ENCODE measurements at places on chromosomes 3 and 15.

DNA sequence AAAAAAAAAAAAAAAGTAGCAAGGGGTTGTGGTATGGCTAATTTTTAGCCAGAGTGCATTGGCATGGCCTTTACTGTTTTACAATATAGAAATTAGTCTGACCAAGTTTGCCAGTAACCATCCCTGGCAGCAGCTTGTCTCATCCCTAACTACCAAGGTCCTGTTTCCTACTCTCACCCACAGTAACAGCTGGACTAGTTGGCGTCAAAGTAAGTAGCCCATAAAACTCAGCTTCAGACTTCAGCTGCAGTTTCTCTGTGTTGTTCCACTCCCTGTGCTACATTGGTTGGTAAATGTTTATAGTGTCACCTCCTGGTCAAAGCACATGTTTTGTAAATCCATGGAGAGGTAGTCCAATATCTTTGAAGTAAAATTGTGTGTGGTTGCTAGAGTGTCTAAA lies 691.3 kb downstream of the ZPLD1 start:
- DNase-seq = no peak

- no peak for DNase-seq
Observed at GRCh38 chr3:56144805-56145204, 323.5 kb downstream of the ERC2 start.

- no peak for DNase-seq
Observed at GRCh38 chr3:134772011-134772410, 23.0 kb upstream of the EPHB1 start.

DNA sequence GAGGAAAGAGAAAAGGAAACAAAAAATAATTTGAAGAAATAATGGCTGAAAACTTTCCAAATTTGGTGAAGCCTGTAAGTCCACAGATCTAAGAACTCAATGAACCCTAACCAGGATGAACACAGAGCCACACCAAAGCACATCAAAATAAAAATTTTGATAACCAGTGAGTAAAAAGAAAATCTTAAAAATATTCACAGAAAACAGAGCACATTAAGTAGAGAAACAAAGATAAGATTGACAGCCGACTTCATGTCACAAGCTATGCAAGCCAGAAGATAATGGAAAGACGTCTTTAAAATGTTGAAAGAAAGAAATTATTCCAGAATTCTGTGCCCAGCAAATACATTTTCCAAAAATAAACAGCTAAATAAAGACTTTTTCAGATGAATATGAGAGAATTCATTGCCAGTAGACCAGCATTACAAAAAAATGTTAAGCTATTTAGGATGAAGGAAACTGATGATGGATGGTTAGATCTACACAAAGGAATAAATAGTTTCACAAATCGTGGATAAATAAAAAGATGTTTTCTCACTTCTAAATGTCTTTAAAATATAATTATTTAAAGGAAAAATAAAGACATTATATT lies 140.2 kb upstream of the SKOR1 start:
- DNase-seq = no peak

DNA sequence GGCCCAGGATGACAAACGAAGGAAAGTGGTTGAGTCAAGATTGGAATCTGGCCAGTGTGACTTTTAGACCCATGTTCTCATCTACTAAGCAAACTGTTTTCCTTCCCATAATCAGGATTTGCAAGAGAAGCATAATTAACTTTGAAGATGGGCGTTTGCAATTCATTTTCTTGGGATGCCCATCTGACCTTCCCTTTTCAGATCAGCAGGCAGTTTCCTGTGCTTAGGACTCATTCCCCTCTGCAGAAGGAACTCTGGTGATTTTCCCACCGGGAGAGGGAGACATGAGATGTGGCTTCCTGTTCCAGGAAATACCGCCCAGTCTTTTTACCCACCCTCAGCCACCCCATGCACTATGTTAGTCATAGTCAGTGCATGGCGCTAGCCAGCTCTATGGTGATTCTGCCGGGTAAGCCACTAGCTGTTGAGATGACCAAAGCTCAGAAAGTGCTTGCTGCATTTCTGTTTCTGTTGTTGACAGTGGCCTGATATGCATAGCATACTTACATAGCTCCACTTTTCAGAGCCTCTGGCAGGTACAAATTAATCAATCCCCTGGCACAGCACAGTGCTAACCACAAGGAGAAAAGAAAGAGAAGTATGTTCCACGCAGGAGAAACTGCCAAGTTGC lies 129.4 kb downstream of the VGLL4 start:
- DNase-seq = no peak

DNA sequence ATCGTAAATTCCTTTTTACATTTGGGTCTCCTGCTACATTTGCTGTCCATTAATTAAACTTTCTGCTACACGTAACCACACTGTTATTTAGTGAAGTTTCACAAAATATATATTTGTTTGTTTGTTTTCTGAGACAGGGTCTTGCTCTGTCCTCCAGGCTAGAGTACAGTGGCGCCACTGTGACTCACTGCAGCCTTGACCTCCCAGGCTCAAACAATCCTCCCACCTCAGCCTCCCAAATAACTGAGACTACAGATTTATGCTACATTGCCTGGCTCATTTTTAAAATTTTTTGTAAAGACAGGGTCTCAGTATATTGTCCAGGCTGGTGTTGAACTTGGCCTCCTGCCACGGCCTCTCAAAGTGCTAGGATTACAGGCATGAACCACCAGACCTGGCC lies 20.5 kb downstream of the TOPBP1 start:
- no peak for DNase-seq

- DNase-seq = no peak
Observed at GRCh38 chr3:175018946-175019727, 160.0 kb downstream of the NAALADL2 start.

- no peak for DNase-seq
Observed at GRCh38 chr3:13507570-13508339, 27.6 kb downstream of the HDAC11 start.

GRCh38 chr3:153338487-153338886 lies 176.5 kb downstream of the RAP2B start:
- no peak for DNase-seq

DNA sequence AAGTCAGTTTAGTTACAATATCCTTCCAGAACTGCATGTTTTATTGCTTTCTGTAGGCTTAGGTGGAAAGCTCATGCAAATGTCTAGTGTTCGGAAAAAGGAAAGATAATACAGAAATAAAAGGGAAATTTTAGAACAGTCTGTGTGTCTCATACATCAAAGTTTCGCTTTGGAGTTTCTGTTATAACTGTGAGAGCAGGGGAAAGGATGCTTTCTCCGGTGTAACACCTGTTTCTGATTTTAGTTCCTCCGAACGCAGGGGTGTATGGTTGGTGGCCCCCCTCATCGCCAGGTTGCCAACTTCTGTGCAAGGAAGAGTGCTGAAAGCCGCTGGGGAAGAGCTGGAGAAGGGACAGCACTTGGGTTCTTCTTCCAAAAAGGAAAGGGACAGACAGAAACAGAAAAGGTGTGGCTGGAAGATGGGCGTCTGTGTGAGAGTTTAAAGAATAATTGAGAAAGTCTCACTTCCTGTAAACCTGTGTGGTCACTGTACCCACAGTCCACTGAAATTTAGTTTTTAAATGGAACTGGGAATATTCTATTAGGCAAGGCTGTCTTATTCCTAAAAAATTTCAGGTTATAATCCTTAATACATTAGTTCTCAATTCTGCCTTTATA lies 6.7 kb downstream of the P2RY12 start:
- DNase-seq = no peak

DNA sequence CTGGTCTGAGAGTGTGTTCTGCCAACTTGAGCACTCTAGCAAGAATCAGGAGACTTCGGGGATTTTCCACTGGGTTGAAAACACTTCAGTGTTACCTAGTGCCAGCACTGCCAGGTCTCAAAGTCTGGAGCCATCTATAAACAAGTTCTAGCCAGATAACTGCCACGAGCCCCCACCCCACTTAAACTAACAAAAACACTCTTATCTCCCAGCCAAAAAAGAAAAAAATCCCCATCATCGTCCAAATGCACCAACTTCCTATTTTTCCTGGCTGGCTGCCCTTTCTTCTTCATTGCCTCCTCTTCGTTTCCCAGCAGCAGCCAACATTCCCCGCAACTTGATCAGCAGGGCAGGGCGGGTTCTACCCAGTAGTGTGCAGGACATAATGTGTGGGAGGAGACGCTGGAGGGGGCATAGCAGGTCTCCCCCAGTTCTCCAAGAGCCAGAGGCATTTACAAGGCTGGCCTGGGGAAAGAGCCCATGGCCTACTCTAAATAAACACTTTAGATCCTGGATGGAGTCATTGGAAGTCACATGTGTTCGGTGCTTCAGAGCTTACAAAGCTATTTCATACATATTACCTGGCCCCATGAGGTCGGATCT lies 29.5 kb downstream of the C2CD4B start:
- DNase-seq = no peak

DNA sequence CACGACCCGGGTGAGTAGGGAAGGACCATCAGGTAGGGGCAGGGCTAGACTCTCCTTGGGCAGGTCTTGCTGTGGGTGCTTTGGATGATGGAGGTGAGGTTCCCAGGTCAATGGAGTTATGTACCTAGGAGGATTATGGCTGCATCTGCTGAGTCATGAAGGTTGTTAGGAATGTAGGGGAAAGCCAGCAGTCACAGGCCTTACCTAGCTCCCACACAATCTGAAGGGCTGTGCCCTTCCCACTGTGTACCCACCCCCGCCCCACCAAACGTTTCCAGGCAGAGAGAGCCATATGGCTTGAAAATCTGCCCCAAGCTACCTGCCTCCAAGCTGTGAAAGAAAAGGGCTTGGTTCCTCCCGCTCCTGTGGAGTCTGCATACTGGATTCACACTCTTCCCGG lies 573.4 kb upstream of the DPPA4 start:
- DNase-seq = no peak

DNA sequence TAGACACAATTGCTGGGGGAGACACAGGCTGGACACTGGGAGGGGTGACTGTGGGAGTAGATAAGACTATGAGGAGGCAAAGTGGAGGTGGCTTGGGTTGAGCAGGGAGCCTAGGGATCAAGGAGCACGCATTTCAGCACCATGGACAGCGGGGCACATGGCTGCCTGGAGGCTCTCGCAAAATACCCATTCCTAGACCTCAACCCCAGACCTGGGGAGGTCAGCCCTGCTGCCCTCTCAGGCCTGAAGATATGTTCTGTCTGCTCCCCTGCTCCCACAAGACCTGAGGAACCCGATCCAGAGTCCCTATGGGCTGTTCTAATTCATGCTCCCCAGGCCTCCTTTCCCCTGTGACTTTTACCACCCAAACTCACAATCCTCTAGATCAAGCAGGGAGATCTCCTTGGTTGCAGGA lies 16.0 kb upstream of the CPEB1 start:
- DNase-seq = no peak

- no peak for DNase-seq
Observed at GRCh38 chr3:32278714-32279113, 40.2 kb downstream of the CMTM8 start.

- no peak for DNase-seq
Observed at GRCh38 chr3:64038253-64038767, 15.0 kb upstream of the PSMD6 start.

- DNase-seq = no peak
Observed at GRCh38 chr3:134030379-134031347, 938 bp upstream of the SLCO2A1 start.

GRCh38 chr3:48194446-48195071 lies 6.3 kb upstream of the CDC25A start:
- peak; percentile 63 for DNase-seq

DNA sequence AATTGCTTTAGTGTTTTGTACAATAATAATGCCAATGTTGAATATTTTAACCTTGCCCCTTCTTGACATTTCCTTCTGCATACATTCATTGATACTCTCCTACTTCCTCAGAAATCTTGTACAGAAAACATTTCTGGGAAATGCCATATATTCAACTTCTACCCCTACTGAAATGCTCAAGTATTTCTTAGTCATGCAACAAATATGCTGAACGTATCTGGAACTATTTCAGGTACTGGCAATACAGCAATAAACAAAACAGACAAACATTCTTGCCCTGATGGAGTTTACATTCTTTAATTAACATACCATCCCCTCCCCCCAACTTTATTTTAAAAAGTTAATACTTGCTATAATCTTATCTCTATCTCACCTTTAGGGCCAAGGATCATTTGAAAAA lies 147.2 kb downstream of the STAG1 start:
- no peak for DNase-seq

- no peak for DNase-seq
Observed at GRCh38 chr3:196624067-196624790, 15.3 kb upstream of the NRROS start.

DNA sequence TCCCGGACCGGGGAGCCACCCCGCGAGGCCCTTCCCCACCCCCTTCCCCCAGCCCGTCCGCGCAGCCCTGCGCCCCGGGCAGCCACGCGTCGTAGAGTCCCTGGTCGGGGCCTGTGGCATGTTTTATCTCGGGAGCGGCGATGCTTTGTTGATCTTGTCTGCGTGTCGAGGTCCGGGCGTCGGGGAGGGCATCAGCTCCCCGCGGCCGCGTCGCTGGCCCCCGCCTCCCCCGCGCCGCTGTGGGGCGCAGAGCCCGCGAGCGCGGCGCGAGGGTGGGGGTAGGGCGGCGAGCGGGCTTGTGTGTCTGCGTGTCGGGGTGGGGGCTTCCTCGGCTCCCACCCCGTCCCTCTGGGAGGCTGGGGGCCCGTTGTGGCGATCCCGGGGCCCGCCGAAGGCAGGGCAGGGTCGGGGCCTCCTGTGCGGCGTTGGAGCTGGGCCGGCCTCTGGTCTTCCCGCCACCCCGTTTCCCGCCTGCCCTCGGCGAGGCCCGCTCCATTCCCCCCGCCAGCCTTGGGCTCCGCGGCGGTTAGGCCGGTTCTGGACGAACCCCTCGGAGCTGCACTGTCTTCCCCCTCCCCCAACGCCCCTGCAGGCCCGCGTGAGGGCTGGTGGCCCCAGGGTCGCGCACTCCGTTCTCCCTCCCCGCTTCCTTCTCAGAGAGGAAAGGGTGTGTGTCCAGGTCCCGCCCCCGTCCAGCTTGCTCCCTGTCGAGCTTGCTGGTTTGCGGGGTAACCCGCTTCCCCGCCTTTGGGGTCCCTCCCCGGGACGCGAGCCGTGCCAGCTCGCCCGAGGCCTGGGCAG lies 695 bp downstream of the GMPS start:
- peak; percentile 34 for DNase-seq

- DNase-seq = no peak
Observed at GRCh38 chr15:51313074-51313393, 25.4 kb downstream of the CYP19A1 start.

DNA sequence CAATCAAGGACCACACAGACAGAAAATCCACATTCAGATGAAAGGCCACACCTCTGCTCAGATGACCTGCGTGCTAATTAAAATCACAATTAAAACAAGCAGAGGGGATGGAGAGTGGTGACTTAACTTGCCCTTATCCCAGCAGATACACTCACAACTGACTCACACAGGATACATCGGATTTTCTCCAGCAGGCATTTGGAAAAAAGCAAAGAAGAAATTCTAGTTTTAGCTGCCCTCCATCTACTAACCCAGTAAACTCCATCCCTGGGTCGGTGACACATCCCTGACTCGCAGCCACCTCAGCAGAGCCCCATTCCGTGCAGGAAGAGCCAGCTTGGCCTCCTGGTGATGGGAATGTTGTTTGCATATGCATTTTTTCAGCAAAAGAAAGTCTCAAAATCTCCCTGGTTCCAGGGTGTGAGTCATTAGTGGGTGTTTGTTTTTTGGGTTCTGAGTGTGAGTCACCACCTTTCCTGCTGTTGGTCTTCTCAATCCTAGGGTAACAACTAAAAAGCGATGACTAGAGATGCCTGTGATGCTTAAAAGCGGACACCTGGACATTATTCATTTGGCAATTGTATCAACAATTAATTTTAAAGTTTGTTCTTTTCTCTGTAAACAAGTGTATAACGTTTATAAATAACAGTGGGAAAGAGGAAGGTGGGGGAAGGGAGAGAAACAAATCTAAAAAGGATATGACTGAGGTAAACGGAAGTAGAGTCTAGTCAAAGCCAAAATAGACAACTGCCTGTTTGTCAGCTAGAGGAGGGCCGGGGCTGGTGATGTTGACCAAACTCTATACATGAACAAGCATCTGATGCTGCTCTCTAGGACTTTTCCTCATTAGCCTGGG lies 49.8 kb upstream of the SLC4A7 start:
- DNase-seq = no peak

Measured in omental fat pad (tissue), 4 donors.